ENCODE measurements at places on chromosomes 6 and 20. TPM values are rescaled to one million over a fixed set of nuclear protein-coding genes. Genes with fewer than 3 reads are reported as not detected.

Gene FNDC1
- not detected for total RNA-seq

Gene TAAR9
- not detected for total RNA-seq

- no peak for DNase-seq
These were observed 18.7 kb downstream of the UQCC2 start for GRCh38 chr6:33692760-33693158.

- DNase-seq: no peak
These were observed 124.1 kb downstream of the PREX1 start for GRCh38 chr20:48703511-48704219.

DNA sequence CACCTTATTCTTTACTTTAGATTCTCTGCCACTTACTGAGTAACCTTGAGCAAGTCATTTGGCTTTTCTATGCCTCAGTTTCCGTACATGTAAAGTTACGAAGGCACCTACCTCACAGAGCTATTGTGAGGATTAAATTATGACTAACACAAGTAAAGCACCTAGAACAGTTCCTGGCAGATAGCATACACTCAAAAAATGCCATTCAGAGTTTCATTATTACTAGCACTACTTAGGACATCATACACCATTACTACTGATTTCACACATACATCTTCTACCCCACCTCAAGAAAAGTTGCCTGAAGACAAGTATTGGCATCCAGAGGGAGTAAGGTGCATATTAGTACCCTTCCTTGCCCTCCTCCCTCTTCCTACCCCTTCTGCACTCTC lies 107.8 kb downstream of the OGFRL1 start:
- DNase-seq: no peak

- no peak for DNase-seq
These were observed 684.6 kb downstream of the UTRN start for GRCh38 chr6:144969602-144970272.

Gene SLC2A4RG
- total RNA-seq: 211 TPM

Gene SIRPA
- 31.6 TPM for total RNA-seq

GRCh38 chr6:3220366-3220765 lies 7.1 kb downstream of the TUBB2B start:
- no peak for DNase-seq

- DNase-seq: no peak
These were observed 1.5 kb downstream of the DEK start for GRCh38 chr6:18262702-18263417.

- no peak for DNase-seq
These were observed 160.1 kb downstream of the SMOC2 start for GRCh38 chr6:168601111-168601510.

GRCh38 chr6:1208876-1209275 lies 103.0 kb upstream of the FOXQ1 start:
- no peak for DNase-seq

DNA sequence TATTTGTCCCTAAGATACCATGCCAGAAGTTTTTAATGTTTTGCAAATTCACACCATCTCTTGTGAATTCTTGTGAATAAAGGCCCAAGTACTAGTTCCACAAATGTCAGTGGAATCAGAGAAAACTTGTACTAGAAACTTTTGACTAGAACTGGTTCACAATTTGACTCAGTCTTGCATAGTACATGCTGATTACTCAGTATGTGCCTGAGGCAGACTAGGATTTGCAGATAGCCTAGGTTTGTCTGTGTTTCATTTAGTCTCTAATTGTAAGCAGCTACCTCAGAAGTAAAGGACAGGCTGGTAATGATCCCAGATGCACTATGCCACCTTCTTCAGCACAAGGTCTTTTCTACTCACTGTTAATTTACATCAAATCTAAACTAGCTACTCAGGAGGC lies 34.2 kb upstream of the GSTA4 start:
- DNase-seq: no peak

Gene GABRR1
- 0.12 TPM for total RNA-seq

GRCh38 chr6:163820171-163820570 lies 405.7 kb downstream of the QKI start:
- no peak for DNase-seq

Gene THEMIS
- not detected for total RNA-seq

DNA sequence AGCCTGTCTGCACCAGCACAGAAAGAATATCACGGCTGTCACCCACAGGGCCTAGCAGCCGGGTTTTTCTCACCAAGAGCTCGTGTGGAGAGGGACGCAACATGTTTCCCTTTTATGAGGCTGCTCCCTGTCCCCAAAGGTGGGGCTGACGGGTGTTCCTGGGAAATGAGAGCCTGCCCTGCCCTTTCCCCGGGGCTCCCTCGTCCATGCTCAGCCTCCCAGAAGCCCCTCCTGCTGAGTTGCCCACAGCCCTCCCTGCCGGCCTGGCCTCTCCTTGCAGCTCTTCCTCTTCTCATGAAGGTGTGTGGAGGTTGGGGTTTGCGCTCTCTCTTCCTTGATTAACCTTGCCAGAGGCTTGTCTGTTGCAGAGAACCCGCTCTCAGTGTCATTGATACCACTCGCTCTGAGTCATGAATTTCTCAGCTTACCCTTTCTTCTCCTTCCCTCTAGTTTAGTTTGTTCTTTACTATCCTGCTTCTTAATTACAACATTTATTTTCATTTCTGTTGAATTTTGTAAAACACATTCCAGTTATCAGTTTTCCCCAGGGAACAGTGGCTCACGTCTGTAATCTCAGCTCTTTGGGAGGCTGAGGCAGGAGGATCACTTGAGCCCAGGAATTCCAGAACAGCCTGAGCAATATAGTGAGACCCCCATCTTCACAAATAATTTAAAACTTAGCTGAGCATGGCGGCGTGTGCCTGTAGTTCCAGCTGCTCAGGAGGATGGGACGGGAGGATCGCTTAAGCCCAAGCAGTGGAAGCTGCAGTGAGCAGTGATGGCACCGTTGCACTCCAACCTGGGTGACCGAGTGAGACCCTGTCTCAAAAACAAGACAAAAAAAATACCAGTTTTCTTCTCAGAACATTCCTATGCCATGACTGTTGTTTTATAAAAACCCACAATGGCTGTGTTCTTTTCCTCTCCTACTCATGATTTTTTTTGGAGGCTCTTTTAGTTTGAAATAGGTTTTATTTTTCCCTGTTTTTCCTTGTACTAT lies 103.8 kb downstream of the TMEM242 start:
- DNase-seq: no peak

Gene ISM1
- total RNA-seq: 2.4 TPM

GRCh38 chr6:1605004-1605892 lies 4.5 kb upstream of the FOXC1 start:
- DNase-seq: no peak

- DNase-seq: no peak
These were observed 121.2 kb downstream of the PXDC1 start for GRCh38 chr6:3630258-3630835.

- no peak for DNase-seq
These were observed 677.8 kb upstream of the POU3F2 start for GRCh38 chr6:98156580-98156979.
